ENCODE measurements at places on chromosomes 12 and 14. TPM values are rescaled to one million over a fixed set of nuclear protein-coding genes. Genes with fewer than 3 reads are reported as not detected.

Gene DIO2
- polyA plus RNA-seq: 0.05 TPM

Gene LTBP2
- polyA plus RNA-seq: 0.27 TPM

Gene TAS2R42
- not detected for polyA plus RNA-seq

Gene SSTR1
- 0.77 TPM for polyA plus RNA-seq

Gene LALBA
- polyA plus RNA-seq: not detected

Gene ST8SIA1
- polyA plus RNA-seq: 2.5 TPM

Gene DHRS2
- 0.92 TPM for polyA plus RNA-seq

Gene GPHB5
- not detected for polyA plus RNA-seq

Gene KCNMB4
- polyA plus RNA-seq: 9.4 TPM

Gene TSPAN31
- polyA plus RNA-seq: 12.9 TPM

Gene FERMT2
- polyA plus RNA-seq: 148 TPM

Gene PARPBP
- polyA plus RNA-seq: 31.7 TPM

Gene XRCC3
- 16.6 TPM for polyA plus RNA-seq

Gene SLC7A8
- 122 TPM for polyA plus RNA-seq

Gene TCL1B
- polyA plus RNA-seq: 4.7 TPM

Gene POU6F1
- 3.9 TPM for polyA plus RNA-seq

Gene TPH2
- 0.54 TPM for polyA plus RNA-seq

Gene PKP2
- polyA plus RNA-seq: 17.8 TPM

Gene OR4L1
- polyA plus RNA-seq: not detected

Gene IL22
- not detected for polyA plus RNA-seq

Gene SAMD4A
- polyA plus RNA-seq: 1.1 TPM

Gene SLC17A8
- 0.05 TPM for polyA plus RNA-seq

Gene CD163L1
- 0.36 TPM for polyA plus RNA-seq

Gene GYS2
- not detected for polyA plus RNA-seq

Gene KLHL42
- polyA plus RNA-seq: 8.0 TPM

Gene SELPLG
- polyA plus RNA-seq: 0.16 TPM

Gene MTERF2
- 11.0 TPM for polyA plus RNA-seq

Gene RERG
- 0.99 TPM for polyA plus RNA-seq

Gene OR6C2
- polyA plus RNA-seq: not detected

Gene TMTC2
- 0.57 TPM for polyA plus RNA-seq

Gene KLRB1
- polyA plus RNA-seq: not detected

Gene KRT3
- polyA plus RNA-seq: not detected

Gene MYO1H
- not detected for polyA plus RNA-seq

Gene PRICKLE1
- 12.8 TPM for polyA plus RNA-seq

Gene ARHGAP9
- polyA plus RNA-seq: 4.5 TPM

Gene SOAT2
- polyA plus RNA-seq: not detected

Gene ALDH1L2
- 5.8 TPM for polyA plus RNA-seq

Gene OR4E2
- polyA plus RNA-seq: not detected

Gene SERPINA1
- not detected for polyA plus RNA-seq

Gene RIMKLB
- polyA plus RNA-seq: 62.7 TPM

Gene COX8C
- 0.73 TPM for polyA plus RNA-seq

Gene NKX2-1
- polyA plus RNA-seq: not detected

Gene FBXO21
- polyA plus RNA-seq: 46.4 TPM

Gene KLHL28
- 7.7 TPM for polyA plus RNA-seq

Gene DBX2
- 0.19 TPM for polyA plus RNA-seq

Gene CCDC38
- not detected for polyA plus RNA-seq

Gene LTA4H
- 74.1 TPM for polyA plus RNA-seq

Gene CCDC175
- polyA plus RNA-seq: 0.42 TPM

Data from GM23338 (cell line).